ENCODE measurements at places on chromosomes 3 and 15.

DNA sequence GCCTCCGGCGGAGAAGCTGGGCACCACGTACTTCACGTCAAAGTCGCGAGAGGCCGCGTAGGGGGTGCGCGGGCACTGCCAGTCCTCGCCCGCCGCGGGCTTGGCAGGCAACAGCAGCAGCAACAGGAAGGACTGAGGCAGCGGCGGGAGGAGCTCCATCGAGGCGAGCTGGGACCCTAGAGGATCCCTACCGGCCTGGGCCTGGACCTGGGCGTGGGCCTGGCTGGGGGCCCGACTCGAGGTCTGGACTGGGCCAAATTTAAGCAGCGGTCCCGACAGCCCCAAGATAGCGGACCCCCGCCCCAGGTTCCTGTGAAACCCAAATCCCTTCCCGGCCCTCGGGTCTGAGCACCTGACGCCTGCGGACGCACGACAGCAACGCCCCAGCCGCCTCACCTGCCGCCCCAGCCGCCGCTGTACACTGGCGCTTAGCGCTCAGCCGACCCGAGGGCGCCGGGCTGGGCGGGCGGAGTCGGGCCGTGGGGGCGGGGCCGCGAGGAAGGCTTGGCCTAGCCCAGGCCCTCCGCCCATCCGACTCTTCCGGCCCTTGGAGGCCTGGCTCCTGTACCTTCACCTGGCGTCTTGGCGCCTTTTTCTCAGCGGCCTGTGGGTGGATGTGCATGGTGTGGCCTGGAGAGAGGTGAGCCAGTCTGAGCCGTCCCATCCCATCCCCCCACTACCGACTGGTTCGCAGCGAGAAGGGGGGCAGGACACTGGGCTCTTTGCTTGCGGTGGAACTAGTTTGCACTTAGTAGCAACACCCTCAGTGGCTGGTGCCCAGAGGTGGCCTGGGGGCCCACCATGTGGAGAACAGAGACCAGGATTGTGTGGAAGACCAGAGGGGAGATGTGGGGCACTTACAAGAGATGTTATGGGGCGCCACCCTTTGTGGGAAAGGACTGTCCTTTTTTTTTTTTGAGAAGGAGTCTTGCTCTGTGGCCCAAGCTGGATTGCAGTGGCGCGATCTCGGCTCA, at the start of gene MST1R:
Gene MST1R (minus strand): TSS at position 423 of the 974 bp plus-strand sequence. CDS start 264 bp downstream, at position 159.
- DNase-seq: peak; percentile 87

GRCh38 chr3:33704891-33705290, 13.2 kb downstream of the CLASP2 start:
- DNase-seq: no peak

DNA sequence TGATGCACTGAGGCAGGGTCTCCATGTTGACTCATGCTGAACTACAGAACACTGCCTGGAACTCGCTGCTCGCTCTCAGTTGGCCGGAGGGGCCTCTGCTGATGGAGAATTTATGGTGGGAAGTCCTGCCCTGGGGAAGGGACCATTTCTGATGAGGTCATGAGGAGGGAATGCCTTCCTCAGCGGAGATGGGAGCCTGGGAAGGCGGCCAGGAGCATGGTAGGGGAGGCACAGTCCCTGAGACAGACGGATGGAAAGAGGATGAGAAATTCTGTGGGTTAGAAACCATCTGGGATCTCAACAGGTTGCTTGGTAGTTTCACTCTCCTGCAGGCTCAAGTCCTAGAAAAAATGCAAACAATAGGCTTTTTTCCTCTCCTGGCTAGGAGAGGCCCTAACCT, 56.8 kb upstream of the TPM1 start:
- DNase-seq: no peak

GRCh38 chr3:197408177-197408957, 110.0 kb upstream of the DLG1 start:
- DNase-seq: no peak

GRCh38 chr3:196063456-196063855, 18.4 kb downstream of the TFRC start:
- DNase-seq: no peak

GRCh38 chr3:172626021-172626640, 84.7 kb downstream of the NCEH1 start:
- DNase-seq: peak; percentile 79

DNA sequence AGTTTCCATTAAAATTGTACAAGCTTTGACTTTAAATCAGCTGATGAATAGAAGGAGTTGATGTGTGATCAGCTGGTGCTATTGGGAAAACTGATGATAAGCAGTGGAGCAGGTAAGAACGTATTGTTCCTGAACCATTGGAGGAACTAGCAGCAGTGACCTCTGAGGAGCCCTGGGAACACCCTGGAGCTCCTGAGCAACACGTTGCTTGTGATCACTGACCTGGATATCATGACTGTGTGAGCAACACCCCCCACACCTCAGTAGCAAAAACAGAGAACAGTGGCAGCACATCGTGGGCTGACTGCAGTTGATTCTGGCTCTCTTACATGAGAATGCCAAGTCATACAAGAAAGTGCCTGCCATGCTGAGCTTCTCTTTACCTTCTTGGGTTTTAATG, 72.9 kb downstream of the BLM start:
- DNase-seq: no peak

GRCh38 chr3:97765336-97765735, 778 bp downstream of the ARL6 start:
- no peak for DNase-seq

GRCh38 chr3:11116336-11117059, 37.8 kb upstream of the HRH1 start:
- no peak for DNase-seq

DNA sequence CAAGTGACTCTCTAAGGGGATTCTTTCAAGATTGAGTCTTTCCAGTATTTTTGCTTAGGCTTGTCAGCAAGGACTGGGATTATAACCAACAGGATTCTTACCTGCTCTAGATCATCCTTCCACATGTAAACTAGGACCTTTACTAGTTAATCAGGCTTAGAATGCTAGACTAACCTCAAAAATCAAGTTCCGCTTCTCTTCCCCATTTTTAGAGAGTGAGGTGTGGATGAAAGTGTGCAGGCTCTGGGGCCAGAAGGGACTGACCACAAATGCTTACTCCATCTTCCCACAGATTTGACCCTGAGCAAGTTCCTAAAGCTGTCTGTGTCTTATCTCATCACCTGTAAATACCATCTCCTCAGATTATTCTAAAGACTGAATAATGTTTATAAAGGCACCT, 89.5 kb upstream of the IL12A start:
- no peak for DNase-seq

DNA sequence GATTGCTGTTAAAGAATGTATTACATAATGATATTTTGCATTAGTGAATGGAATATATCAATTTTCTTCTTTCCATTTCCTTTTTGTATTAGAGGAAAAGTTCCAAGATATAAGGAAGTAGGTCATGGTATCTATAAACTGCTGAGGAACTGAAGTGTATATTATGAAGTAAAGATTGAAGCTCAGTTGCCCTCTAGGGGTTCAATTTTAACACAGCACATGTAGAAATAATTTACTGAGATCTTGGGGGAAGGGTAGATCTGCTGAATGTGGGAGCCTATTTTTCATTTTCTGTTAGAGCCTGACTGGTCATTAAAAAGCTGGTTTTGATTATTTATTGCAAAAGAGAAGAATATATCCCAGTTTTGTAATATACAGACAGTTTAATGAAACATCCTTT, 45.2 kb downstream of the CMC1 start:
- peak; percentile 26 for DNase-seq

DNA sequence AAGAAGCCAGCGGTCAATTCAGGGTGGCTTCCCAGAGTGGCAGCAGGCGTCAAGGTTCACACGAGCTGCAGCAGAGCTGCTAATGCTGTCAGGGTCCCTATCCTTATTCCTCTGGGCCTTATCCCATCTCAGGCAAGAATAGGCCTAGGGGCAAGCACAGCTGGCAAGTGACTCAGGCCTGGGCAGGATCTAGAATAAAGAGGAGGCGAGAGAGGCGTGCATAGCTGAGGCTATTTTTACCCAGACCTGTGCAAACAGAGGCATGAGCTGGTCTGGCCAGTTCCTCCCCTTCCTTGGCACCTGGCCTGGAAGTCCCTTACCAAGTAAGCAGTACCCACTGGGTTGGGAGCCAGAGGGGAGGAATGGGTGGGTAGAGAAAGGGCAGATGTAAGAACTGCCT, 12.2 kb upstream of the VIPR1 start:
- peak; percentile 90 for DNase-seq

- peak; percentile 13 for DNase-seq
These were observed 820 bp upstream of the HMCES start for GRCh38 chr3:129277829-129278271.

- peak; percentile 12 for DNase-seq
These were observed 188.2 kb downstream of the VPS13C start for GRCh38 chr15:61871926-61872522.

DNA sequence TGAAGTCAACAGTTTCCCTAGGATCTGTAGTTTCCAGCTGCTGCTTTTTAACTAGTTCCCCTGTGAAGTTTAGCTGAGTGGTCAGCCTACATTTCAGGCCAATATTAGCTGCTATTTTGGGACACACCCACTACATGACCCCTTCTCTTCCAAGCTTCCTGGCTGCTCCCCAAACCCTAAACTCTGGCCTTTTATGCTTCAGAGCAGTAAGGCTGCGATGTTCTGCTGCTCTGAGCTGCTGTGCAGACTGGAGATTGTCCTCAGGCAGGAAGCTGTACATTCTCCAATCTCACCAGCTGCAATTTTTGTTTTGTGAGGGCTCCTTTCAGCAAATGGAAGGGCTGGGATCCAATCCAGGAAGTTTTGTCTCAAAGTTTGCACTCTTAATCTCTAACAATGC, 48.0 kb upstream of the WDR72 start:
- no peak for DNase-seq

Measured in foreskin keratinocyte (primary cell).